ENCODE measurements at places on chromosomes 1 and 21. TPM values are rescaled to one million over a fixed set of nuclear protein-coding genes. Genes with fewer than 3 reads are reported as not detected.

GRCh38 chr1:203442821-203443220, 32.8 kb upstream of the PRELP start:
- no peak overlapping the region for H3K27ac ChIP-seq
- H3K4me1 ChIP-seq: no peaks in the 10 kb centered on the region
- H3K36me3 ChIP-seq: no peaks in the 10 kb centered on the region
- H3K27me3 ChIP-seq: no peaks in the 10 kb centered on the region
- H3K4me3 ChIP-seq: no peak overlapping the region

- H3K4me1 ChIP-seq: no peaks in the 10 kb centered on the region
- H3K27ac ChIP-seq: no peak overlapping the region
- H3K27me3 ChIP-seq: no peaks in the 10 kb centered on the region
- DNase-seq: no peak
Observed at GRCh38 chr1:179599623-179600249, 8.1 kb downstream of the TDRD5 start.

The GPN2 gene
- 50.6 TPM for total RNA-seq

- DNase-seq: no peak
- no peak overlapping the region for H3K27ac ChIP-seq
- no peaks in the 10 kb centered on the region for H3K27me3 ChIP-seq
- no peaks in the 10 kb centered on the region for H3K4me1 ChIP-seq
- H3K36me3 ChIP-seq: no peaks in the 10 kb centered on the region
Observed at GRCh38 chr1:116706123-116706522, 38.6 kb upstream of the IGSF3 start.

GRCh38 chr1:150660584-150660983, 31.2 kb upstream of the ENSA start:
- no peaks in the 10 kb centered on the region for H3K27me3 ChIP-seq
- H3K4me1 ChIP-seq: no peaks in the 10 kb centered on the region
- DNase-seq: no peak
- peaks cover 6% of the 10 kb centered on the region for H3K36me3 ChIP-seq
- H3K27ac ChIP-seq: no peak overlapping the region
- no peak overlapping the region for H3K4me3 ChIP-seq

The MAN1C1 gene
- total RNA-seq: 85.5 TPM

GRCh38 chr1:106249365-106249764, 807.1 kb upstream of the PRMT6 start:
- H3K36me3 ChIP-seq: no peaks in the 10 kb centered on the region
- no peak overlapping the region for H3K4me3 ChIP-seq
- DNase-seq: no peak
- H3K27me3 ChIP-seq: no peaks in the 10 kb centered on the region

The VHLL gene
- total RNA-seq: not detected

DNA sequence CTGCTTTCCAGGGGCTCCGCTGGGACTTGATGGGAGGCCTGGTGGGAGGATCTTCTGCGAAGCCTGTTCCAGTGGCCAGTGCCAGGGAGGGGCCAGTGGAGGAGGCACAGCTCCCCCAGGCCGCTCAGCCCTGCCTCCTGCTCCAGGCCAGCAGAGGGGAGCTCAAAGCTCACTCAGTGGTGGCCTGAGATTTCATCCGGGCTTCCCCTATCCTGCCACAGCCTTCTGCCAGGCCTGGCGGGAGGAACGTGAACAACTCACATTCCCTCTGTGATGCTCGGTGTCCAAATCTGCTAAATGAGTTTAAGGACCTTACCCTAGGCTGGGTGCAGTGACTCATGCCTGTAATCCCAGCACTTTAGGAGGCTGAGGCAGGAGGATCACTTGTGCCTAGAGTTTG, 3.3 kb downstream of the CLCNKB start:
- no peaks in the 10 kb centered on the region for H3K27me3 ChIP-seq
- H3K36me3 ChIP-seq: no peaks in the 10 kb centered on the region
- no peak overlapping the region for H3K4me3 ChIP-seq
- no peak overlapping the region for H3K27ac ChIP-seq
- DNase-seq: no peak
- H3K4me1 ChIP-seq: no peaks in the 10 kb centered on the region

DNA sequence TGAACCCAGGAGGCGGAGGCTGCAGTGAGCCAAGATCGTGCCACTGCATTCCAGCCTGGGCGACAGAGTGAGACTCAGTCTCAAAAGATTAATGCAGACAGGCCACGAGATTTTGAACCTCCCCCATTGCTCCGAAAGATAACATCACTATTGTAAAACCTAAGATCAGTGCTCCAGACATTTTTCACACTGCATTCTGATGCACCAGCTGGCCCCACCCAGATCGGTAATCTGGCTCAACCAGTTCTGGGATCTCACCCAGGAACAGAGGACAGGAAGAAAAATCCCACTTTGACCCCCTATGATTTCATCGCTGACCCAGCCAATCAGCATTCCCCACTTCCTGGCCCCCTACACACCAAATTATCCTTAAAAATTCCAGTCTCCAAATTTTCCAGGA, 10.7 kb upstream of the CSRP1 start:
- no peak overlapping the region for H3K27ac ChIP-seq
- no peaks in the 10 kb centered on the region for H3K36me3 ChIP-seq
- no peak overlapping the region for H3K4me3 ChIP-seq
- DNase-seq: no peak
- no peaks in the 10 kb centered on the region for H3K27me3 ChIP-seq

DNA sequence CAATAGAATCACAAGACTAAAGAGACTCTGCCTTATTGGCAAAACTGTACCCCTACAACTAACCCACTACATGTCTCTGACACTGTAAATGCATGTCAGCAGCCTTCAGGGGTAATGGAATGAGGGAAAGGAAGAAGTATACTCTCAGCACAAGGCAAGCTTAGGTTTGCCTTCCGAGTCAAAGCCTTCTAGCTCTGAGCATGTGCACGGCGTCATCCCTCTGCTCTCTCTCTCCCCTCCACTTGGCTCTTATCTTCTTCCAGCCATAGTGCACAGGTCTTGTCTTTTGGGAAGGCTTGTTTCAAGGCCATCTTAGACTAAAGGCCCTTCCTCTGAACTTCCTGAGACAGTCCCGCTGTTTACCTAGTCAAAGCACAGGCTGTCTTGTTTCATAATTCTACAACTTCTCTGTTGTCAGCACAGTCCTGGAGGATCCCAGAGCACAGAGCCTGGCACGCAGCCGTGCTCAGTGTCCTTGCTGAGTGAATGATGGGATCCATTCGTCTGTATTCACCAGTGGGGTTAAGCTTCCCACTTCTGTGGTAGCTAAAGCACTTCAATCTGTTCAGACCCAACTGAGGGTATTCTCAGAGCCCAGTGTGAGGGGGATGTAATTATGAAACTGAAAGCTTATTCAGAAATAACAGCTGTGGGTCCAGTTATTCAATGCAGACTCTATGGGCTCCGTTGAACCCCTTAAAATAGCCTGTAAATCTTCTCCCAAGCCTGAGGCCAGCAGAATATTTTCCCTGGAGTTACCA, 166.5 kb upstream of the PLD5 start:
- H3K27ac ChIP-seq: no peak overlapping the region
- H3K4me1 ChIP-seq: no peaks in the 10 kb centered on the region
- H3K36me3 ChIP-seq: no peaks in the 10 kb centered on the region
- no peak for DNase-seq
- H3K4me3 ChIP-seq: no peak overlapping the region
- no peaks in the 10 kb centered on the region for H3K27me3 ChIP-seq

DNA sequence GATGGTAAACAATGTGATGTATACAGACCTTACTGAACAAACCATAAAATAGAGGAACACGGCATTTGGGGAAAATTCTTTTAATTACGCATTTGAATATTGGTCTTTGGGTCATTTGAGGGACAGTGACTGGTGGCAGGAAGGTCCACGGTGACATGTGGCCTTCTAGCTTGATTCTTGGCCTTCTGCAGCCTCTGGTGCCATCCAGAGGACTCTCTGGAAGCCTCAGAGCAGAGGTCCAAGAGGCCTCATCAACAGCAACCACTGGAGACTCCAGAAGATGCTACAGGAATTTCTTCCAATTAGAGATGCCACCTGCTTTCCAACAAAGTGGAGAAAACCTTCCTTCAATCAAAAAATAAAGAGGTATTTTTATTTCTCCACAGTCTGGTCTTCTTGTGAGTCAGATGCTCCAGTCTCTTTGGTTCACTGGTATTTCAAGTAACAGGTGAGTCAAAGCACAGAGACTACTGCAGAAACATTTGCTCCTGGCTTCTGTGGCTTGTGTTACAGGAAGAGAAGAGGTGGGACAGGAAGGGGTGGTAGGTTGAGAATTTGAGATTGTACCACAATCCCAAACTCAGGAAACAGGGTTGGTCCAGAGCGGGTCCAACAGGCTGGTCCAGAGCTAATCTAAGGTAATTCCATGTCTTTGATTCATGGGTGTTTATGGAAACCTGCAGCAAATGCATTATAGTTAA, 2.7 kb upstream of the F5 start:
- peak overlapping the region; percentile 14 for H3K27ac ChIP-seq
- DNase-seq: no peak
- no peaks in the 10 kb centered on the region for H3K27me3 ChIP-seq
- H3K36me3 ChIP-seq: no peaks in the 10 kb centered on the region
- peaks cover 10% of the 10 kb centered on the region for H3K4me1 ChIP-seq

DNA sequence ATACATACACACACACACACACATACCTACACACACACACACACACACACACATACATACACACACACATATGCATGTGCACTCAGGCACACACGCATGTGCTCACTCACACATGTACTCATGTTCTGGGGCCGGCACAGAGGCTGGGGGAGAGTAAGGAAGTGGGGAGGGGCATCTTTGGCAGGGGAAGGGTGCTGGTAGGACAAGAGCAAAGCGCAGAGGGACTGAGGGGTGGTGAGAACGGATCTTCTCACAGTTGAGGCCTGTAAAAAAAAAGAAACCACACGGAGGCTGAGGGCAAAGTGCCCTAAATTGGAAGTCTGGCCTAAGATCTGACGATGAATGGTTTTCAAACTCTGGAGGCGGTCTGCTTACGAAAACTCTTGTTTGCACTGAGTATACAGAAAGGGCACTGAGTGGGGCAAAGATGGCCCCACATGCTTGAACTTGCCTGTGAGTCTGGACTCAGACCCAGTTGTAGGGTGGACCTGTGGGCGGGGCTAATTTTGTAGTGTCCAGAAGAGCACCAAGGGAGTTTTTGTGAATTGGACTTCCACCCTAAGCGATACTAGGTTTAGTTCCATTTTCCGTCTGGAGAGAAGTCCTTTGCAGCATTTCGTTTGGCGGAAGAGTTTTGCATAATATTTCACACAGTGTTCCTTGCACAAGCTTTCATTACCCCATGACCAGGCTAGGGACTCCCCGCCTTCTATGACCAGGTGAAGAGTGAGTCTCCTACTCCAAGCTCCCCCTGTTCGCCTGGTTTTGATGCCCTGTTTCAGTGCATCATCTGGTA, 79.3 kb upstream of the LYST start:
- no peak overlapping the region for H3K27ac ChIP-seq
- H3K27me3 ChIP-seq: no peaks in the 10 kb centered on the region
- no peak overlapping the region for H3K4me3 ChIP-seq
- no peaks in the 10 kb centered on the region for H3K36me3 ChIP-seq
- H3K4me1 ChIP-seq: no peaks in the 10 kb centered on the region
- DNase-seq: no peak

The KCNE2 gene
- total RNA-seq: 0.51 TPM

DNA sequence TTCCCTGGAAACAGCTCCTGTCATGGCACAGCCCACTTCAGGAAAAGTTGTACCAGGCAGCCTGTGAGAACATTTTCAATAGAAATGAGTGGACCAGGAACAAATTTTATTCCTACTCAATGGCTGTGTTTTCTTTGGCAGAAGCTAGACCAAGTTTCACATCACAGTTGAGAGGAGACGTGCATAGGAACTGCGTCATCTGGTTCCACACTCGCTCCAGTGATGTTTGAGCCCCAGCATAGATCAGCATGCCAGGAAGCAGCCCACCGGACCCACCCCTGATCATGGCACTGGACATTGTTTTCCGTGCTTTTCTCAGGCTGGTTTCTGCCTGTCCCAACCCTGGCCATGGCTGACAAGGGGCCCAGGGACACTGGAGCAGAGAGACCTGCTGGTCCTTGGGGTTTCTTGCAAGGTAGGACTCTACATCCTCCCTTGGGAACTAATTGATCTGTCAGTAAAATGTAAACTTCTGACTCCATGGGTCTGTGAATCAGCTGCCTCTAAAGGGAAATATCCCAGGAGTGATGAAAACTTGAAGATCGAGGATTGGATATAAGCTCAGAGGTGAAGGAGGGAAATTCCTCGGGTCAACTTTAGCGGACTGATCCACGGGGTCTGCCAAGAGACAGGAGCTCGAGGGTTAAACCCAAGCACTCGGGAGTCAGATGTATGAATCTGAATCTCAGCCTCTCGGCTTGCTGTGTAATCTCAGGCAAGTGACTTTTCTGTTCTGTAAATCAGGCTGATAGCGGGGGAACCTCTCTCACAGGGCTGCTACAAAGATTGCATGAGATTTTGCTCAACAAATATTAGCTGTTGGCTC, 35.7 kb downstream of the NEK2 start:
- H3K4me3 ChIP-seq: no peak overlapping the region
- H3K27ac ChIP-seq: no peak overlapping the region
- H3K27me3 ChIP-seq: no peaks in the 10 kb centered on the region
- no peak for DNase-seq
- H3K36me3 ChIP-seq: no peaks in the 10 kb centered on the region

DNA sequence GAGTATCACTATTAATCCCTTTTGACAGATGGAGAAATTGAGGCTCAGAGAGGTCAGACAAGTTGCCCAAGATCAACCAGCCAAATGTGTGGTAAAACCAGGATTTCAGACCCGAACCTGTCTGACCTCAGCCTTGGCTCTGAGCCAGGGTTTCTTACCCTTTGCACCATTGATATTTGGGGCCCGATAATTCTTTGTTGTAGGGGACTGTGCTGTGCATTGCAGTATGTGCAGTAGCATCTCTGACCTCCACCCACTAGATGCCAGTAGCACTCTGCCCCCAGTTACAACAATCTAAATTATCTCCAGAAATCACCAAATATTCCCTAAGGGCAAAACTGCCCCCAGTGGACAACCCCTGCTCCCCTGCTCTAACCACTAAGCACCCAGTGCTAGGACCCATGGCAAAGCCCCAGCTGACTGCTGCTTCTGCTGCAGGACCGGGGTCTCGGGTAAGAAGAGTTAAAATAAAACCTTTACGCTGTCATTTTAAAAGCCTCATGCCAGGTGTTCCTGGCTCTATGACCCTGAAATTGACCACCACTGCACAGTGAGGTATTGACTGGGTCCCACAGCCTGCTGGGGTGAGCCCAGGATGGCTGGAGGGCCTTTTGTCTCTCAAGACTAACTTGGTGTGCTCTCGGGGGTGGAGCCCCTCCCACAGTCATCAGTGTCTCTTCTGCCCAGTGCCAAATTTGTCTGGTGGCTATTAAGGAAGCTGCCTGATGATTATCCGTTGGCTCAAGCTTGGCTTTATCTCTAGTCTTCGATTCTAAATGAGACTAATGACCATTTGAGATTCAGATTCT, 5.6 kb upstream of the MAN1C1 start:
- H3K4me3 ChIP-seq: no peak overlapping the region
- H3K36me3 ChIP-seq: no peaks in the 10 kb centered on the region
- DNase-seq: no peak
- H3K4me1 ChIP-seq: peaks cover 15% of the 10 kb centered on the region

The PYGO2 gene
- total RNA-seq: 33.0 TPM

The CELSR2 gene
- 6.4 TPM for total RNA-seq

GRCh38 chr1:77976433-77977076, 2.3 kb downstream of the FUBP1 start:
- DNase-seq: no peak
- peak overlapping the region; percentile 99 for H3K4me3 ChIP-seq
- peaks cover 44% of the 10 kb centered on the region for H3K4me1 ChIP-seq
- no peaks in the 10 kb centered on the region for H3K27me3 ChIP-seq

The VAV3 gene
- 2.8 TPM for total RNA-seq

Data from naive thymus-derived CD4-positive, alpha-beta T cell (primary cell).